ENCODE measurements at places on chromosomes 3 and 15.

DNA sequence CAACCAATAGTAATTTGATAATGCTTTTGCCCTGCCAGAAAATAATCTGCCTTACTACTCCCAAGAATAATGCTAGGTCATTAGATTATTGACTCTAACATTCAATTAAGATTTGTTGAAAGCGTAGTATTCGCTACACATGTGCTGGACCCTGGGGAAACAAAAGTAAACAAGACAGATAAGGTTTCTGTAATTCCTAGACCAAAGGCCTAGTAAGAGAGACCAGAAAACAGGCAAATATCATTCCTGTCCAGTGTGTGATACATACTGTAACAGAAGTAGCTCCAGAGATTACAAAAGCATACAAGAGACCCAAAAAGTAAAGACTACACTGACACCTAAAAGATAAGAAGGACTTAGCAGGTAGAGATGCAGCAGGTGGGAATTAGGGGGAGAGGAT, 60.8 kb downstream of the PLOD2 start:
- no peak for DNase-seq

DNA sequence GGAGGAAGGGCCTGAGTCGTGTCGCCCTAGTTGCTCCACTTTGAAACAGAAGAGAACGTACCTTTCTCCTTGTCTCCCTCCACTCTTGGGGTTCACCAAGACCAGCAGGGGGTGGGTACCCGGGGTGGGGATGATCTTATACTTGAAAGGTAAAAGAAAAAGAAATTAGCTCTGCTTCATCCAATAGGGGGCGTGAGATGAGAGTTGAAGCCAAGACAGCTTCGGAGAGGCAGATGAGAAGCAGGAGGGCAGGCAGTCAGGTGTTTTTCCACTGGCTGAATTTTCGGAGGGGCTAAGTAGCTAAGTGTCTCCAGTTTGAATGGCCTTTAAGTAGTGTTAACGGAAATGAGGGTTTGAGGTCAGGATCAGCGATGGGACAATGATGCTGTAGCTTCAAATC, 100.4 kb downstream of the DGKG start:
- DNase-seq, result peak; percentile 29

DNA sequence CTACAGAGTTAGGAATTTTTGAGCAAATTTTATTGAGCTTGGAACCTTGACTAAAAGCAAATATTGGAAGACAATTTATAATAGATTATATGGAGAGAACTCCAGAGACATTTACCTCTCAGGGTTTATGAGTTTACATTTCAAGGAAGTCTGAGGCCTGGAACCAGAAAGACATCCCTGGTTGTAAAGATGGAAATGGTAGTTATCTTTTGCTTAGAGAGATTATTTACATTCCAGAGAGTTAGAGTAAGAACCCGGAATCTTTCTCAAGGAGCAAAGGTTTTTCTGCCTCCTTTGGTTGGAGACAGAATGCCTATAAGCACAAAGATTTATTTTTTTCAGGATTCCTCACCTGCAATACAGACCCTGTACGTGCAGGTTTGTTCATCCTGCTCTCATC, 458.1 kb downstream of the TBL1XR1 start:
- no peak for DNase-seq

GRCh38 chr3:42827023-42827422, 17.8 kb downstream of the ACKR2 start:
- no peak for DNase-seq

- no peak for DNase-seq
These were observed at the start of gene WNT7A for GRCh38 chr3:13879946-13880810. TSS of gene WNT7A (minus strand) at chr3:13880071. CDS start at chr3:13879816, 255 bp downstream.

DNA sequence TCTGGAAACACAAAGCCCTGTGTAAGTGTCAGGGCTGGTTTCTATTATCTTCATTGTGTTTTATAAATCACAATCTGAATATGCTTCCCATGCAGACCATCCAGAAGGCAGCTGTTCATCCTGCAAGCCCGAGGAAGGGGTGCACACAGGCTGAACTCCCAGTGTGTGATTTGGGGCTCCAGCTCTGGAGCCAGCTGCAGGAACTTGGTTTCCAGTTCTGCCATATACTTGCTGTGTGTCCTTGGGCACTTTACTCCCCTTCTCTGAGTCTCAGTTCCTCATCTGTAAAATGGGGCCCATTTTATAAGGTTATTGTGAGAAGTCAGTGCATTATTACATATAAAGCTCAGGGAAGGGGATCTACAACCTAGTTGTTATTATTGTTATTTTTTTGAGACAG, 22.6 kb downstream of the CYP8B1 start:
- no peak for DNase-seq

- DNase-seq, result no peak
These were observed 17.1 kb downstream of the P2RY12 start for GRCh38 chr3:151367448-151367847.

DNA sequence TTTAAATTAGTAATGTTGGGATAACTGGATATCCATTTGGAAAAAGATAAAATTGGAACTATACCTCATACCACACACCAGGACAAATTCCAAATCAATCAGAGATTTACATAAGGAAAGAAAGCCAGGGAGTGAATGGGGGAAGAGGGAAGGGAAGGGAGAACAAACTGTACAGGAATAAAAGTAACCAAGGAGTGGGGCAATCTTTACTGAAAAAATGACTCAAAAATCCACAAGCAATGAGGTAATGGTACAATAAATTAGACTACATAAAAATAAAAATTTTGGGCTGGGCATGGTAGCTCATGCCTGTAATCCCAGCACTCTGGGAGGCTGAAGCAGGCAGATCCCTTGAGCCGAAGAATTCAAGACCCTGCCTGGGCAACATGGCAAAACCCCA, 82.6 kb downstream of the MLH1 start:
- no peak for DNase-seq

- no peak for DNase-seq
These were observed 461.9 kb downstream of the FOXP1 start for GRCh38 chr3:71121429-71122167.

GRCh38 chr15:32718227-32718820, 520 bp downstream of the GREM1 start:
- DNase-seq, result no peak

GRCh38 chr3:64901986-64902516, 214.3 kb upstream of the ADAMTS9 start:
- no peak for DNase-seq

- DNase-seq, result no peak
These were observed 82.0 kb upstream of the MYRIP start for GRCh38 chr3:39727415-39727814.

DNA sequence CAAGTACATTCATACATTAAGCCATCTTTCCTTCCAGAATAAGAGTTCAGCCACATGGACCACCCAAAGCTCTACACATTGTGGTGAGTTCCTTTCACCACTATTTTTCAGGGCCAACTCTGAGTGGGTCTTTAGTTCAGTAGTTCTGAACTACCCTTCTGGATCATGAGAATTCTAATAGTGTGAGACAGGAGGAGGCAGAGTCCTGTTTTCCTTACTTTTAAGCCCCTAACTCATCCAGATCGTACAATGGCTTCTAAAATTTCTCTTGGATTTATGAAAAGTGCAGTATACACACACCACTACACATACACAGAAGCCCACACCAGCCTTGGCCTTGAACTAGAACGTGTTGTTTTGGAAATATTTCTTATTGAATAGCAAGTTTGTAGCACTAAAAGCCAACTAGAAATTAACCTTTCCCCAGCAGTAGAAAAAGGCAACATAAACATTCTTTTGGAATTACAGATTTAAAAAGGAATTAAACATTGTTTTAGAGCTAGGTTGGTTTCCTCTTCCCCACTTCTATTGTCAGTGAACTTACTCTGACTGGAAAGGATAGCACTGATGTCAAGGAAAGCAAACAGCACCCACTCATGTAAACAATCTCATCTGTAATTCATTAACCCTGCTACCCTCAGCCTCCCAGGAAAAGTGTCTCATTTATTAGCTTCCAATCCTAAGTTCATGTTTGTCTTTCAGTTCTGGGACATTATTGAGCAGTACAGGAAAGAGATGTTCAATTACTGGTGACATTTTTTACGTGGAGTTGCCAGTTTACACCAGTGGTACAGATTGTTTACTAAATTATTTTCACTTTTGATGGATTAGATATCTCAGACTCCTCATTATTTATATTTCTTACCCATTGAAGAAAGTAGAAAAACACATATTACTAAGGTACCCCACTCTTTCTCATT, 95.7 kb upstream of the AGTR1 start:
- no peak for DNase-seq

GRCh38 chr3:157066335-157067098, 93.4 kb downstream of the CCNL1 start:
- no peak for DNase-seq

DNA sequence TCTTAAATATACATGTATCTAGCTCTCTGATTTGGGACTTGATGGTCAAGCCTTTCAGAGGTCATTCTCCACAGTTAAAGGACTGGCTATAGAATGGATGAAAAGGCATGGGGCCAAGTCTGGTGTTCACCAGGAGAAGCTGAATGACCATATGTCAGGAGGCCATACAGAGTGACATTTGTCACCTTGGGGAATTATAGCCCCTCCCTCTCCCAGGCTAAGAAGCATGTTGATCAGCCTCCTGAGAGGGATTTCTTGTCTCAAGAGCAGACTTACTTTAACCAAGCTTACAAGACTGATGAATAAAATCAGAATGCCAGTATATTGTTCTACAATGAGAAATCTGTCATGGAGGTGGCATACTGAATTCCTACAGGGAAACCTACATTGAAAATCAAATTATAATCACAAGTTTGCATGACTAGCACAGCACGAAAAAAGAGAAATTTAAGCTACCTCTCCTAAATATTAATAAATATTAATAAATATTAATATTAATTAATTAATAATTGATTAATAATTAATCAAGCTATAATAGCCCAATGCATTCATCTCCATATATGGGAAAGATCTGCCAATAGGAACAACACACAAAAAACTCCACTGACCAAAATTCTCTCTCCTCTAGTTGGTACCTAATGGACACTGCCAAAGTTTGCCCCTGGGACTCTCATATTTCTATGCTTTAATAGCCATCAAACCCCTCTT, 47.3 kb downstream of the ATP8B4 start:
- no peak for DNase-seq

- DNase-seq, result no peak
These were observed 13.1 kb upstream of the ALCAM start for GRCh38 chr3:105353485-105354161.

GRCh38 chr3:183895296-183895695, 10.6 kb upstream of the PARL start:
- peak; percentile 74 for DNase-seq

DNA sequence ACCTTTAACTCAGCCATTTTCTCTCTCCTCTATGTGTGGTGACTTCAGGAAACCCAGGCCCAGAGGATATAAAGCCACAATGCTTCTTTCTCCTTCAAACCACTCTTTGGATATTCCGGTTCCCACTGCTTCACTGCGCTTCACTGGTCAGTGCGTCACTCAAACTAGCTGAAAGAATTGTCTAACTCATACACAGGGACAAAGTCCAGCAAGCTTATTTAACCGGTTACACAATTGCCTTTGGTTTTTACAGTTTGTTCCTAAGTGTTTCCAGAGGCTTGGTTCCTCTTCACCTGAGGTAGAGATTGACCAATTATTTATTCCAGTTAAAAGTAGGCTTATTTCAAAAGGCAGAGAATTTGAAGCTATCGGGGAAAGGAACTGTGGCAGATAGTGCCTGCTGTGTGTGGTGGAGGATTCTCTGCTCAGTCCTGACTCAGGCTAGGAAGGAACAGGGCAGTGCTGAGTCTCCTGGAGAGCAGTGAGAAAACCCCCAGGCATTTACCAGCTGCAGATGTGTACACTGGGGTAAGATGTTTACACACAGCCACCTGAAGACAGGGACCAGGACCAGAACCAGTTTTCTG, at the start of gene HGD:
HGD (minus strand) TSS at position 145 of the 587 bp plus-strand sequence; CDS start at position 17, 128 bp downstream.
- DNase-seq, result no peak

- DNase-seq, result no peak
These were observed 156.2 kb downstream of the MEGF11 start for GRCh38 chr15:66097151-66098021.

DNA sequence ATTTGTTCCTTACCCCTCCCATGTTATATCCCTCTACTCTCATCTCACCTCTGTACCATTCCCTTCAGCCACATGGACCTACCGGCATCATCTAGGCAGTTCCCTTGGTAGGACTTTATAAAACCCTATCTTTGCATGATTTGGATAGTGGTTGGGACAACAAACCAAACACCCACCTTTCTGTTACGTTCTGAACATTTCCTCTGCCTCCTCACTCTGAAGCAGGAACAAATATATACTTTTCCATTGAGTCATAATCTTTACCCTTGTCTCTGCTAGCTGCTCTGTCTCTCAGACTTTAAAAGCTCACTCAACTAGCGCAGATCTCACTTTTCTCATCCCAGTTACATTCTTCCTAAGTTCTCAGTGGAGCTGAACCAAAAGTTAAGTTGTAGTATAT, 17.8 kb downstream of the UBXN7 start:
- no peak for DNase-seq

DNA sequence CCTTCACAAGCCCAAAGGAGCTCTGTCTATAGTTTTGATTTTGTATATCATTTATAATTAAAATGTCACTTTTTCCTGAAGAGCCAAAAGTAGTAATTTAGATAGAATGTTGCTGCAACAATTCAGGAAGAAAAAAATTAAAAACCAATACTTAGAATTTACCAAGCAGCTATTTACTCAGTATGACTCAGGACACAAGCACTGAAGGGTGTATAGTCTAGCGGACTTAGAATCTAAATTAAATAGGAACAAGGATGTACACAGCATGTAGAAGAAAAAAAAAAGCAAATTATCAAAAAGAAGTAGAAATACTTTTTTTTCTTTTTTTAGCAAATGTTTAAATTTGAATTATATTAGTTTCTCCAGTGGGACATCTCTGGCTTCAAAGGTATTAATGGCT, 31.6 kb downstream of the PGBD4 start:
- no peak for DNase-seq

GRCh38 chr3:157363393-157363792, 73.3 kb upstream of the PTX3 start:
- DNase-seq, result no peak

GRCh38 chr3:111152496-111152895, 80.9 kb downstream of the NECTIN3 start:
- no peak for DNase-seq

DNA sequence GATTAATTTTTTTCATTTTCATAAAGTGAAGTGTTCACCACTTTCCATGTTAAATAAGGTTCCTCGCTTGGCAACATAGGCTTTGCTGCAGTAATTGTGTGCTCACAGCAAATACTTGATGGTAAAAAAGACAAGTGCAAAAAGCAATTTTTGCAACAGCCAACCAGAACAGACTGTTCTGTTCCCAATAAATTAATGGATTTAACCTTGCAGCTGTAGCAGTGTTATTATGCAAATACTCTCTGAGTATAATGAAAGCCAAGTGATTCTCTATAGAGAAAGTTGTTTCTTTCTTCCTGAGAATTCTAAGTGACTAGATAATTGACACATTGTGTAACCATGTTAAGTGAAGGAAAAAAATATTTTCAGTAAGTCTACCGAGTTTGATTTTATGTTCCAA, 183.7 kb upstream of the NAALADL2 start:
- DNase-seq, result no peak

- DNase-seq, result no peak
These were observed 142.7 kb downstream of the FNDC3B start for GRCh38 chr3:172181932-172182586.

GRCh38 chr15:40334941-40335795, 5.6 kb downstream of the CCDC9B start:
- no peak for DNase-seq

- no peak for DNase-seq
These were observed 140.9 kb downstream of the KCNMB2 start for GRCh38 chr3:178676942-178677790.
